ENCODE measurements at places on chromosomes 2 and 18.

- DNase-seq = no peak
These were observed 3.1 kb downstream of the KDSR start for GRCh38 chr18:63363951-63364350.

DNA sequence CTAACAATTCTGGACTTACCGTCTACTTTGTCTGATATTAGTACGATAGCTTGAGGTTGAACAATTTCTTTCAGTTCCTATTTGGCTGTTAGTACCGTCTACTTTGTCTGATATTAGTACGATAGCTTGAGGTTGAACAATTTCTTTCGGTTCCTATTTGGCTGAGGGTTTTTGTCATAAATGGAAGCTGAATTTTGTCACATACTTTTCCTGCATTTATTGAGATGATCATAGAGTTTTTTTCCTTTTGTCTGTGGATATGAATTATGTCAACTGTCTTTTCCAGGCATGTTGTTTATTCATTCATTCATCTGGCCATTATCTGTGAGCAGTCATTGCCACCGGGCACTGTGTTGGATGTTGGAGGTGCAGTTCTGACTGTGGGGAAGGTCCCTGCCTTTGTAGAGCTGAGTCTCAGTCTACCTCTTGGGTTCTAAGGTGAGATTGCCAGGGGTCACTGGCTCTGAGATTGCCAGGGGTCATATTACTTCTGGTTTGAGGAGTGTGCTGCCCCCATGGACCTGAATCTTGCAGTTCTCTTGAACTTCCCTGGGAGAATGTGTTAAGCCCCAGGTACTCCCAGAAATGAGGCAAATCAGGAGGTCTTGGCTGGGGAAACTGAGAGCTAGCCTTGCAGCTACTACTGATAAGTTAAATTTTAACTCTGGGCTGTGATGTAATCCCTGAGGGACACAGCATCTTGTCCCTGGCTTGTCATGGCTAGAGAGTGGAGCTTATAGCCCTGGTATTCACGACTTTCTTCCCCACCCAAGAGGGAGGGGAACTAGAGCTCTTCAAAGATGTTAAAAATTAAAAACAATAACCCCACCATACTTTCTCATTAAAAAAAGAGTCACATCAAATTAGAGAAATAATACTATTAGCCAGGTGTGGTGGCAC is 89.1 kb upstream of the MBOAT2 start:
- DNase-seq = no peak

GRCh38 chr18:13370995-13371625 is 152.6 kb downstream of the LDLRAD4 start:
- no peak for DNase-seq

- no peak for DNase-seq
These were observed 8.8 kb downstream of the IMMT start for GRCh38 chr2:86186431-86186830.

GRCh38 chr2:30691091-30691947 is 115.9 kb downstream of the CAPN13 start:
- no peak for DNase-seq

- DNase-seq = no peak
These were observed 899.9 kb downstream of the TRIB2 start for GRCh38 chr2:13616616-13617015.

DNA sequence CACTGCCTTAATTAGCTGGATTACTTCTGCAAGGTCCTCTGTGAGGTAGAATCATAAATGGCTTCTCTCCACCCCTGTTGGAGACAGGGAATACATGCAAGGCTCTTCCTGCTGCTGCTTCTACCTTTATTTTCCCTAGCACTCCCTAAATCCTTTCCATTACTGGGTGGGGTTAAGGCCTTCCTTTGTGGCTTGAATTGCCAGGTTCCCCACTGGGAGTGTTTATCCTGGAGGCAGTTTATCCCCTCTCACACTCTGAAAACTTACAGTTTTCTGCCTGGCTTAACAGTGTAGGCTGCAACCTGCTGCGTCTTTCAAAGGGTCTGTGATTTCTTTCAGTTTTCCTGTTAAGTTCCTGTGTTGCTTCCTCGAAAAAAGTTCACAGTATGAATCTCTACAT is 1062.3 kb upstream of the CRIM1 start:
- no peak for DNase-seq

DNA sequence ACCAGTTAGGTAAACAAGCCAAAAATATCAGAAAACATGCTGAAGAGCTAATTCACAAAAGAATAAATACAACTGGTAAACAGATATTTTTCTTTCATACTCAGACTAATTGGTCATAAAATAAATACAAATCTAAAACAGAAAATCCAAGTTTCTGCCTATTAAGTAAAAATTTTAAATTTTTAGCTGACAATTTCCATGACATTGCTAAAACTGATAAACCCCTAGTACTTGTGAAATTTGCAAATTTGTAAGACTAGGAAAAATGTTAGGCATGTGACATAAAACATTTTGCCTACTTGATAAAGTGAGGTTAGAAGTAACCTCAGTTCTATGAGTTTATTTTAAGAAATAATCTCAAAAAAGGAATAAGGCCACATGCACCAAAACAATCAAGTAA is 356.1 kb downstream of the LRATD1 start:
- DNase-seq = no peak

- DNase-seq = no peak
These were observed 1237.7 kb downstream of the LRP1B start for GRCh38 chr2:140892911-140893637.

- DNase-seq = no peak
These were observed 64.2 kb upstream of the PID1 start for GRCh38 chr2:229335330-229335729.

DNA sequence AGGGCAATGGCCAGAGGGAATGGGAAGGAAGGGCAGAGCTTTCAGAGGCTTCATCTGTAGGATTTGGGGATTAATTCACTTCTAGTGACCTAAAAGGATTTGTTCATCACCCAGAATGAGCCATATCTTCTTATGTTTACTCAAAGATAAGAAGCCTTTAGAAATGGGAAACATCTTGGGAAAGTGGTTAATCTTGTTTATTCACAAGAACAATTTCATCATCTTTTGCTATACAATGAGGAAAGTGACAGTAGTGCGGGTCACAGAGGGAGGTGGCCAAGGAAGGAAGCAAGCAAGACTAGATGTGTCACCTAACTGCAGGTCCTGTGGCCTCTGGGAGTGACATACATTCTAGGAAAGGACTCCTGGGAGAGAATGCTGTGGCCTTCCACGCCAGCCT is 140.4 kb upstream of the ALPP start:
- no peak for DNase-seq

- no peak for DNase-seq
These were observed 807.4 kb upstream of the CRIM1 start for GRCh38 chr2:35548171-35548570.

DNA sequence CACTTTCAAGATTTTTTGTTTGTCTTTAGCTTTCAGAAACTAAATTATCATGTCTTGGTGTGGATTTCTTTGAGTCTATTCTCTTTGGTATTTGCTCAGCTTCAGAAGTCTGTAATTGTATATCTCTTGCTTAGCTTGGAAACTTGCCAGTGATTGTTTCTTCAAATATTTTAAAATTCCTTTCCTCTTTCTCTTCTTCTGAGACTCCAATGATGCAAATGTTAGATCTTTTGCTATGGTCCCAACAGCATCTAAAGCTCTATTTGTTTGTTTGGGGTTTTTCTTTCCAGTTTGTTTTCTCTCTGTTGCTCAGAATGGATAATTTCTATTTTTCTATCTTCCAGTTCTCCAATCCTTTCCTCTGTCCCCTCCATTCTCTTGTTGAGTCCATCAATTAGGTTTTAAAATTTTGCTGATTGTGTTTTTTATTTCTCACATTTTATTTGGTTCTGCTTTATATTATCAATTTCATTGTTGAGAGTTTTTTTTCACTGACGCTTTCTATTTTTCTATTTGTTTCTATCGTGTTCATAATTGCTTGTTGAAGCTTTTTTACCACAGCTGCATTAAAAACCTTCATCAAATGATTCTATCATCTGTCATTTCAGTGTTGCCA is 81.5 kb upstream of the DAPL1 start:
- DNase-seq = no peak

DNA sequence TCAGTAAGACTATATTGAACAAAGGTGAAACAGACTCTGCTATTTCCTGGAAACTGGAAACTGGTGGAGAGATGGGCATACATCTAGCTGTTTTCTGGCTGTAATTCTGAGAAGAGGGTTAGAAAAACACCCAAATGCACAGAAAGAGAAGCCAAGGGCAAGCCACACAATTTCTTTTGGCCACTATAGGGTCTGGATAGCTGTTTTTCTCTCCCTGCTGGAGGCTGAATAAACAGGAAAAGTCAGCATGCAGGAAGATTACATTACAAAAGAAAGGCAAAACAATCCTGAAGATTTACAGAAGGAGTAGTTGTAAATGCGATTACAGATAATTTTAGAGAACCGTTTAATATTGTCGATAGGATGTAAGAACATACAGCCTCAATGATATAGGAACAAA is 186.2 kb upstream of the REG3G start:
- no peak for DNase-seq

DNA sequence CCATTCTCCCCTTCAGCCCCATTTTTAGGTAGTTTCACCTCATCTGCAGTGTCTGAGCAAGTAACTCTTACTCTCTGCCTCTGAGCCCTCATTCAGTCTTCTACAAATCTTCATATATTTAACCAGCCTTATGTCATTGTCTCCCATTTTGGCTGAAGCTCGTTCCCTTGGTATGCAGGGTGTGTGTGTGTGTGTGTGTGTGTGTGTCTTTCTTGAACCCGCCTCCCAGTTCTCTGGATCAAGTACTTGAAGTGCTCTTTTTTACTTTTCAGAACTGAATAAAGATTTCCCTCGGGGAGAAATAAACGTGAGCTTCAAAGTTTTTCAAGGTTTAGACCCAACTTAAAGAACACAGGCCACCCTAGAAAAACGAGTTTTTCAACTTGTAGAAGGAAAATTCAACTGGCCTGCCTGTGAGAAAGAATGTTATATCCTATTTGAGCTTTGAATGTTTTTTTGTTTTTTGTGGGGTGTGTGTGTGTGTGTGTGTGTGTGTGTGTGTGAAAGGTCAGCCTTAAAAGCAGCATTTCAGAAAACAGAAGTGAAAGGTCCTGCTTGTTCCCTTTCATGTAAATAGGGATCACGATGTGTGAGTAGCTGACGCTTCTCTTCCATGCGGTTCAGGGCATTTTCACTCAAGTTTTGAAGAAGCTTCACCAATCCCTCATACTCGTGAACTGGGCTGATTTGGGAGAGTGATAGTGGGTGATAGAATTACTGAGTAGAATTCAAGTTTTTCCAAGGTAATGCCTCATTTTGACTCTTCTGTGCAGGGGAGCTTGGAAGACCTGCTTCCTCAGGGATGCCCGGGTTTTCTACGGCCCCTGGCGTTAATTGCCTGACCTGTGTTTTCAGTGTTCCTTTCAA is 50.6 kb upstream of the EML6 start:
- no peak for DNase-seq

DNA sequence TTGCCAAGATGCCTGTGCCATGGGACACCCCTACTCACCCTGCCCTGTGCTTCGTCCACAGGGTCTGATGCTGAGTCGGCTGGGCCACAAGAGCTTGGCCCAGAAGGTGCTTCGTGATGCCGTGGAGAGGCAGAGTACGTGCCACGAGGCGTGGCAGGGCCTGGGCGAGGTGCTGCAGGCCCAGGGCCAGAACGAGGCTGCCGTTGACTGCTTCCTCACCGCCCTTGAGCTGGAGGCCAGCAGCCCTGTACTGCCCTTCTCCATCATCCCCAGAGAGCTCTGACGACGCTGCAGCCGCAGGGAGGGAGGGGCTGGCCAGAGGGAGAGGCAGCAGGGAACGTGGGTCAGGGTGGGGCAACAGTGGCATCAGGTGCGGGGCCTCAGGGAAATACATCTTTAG is 81.5 kb downstream of the STPG4 start:
- no peak for DNase-seq

GRCh38 chr2:168244318-168244717 is 3.1 kb downstream of the STK39 start:
- peak; percentile 21 for DNase-seq

DNA sequence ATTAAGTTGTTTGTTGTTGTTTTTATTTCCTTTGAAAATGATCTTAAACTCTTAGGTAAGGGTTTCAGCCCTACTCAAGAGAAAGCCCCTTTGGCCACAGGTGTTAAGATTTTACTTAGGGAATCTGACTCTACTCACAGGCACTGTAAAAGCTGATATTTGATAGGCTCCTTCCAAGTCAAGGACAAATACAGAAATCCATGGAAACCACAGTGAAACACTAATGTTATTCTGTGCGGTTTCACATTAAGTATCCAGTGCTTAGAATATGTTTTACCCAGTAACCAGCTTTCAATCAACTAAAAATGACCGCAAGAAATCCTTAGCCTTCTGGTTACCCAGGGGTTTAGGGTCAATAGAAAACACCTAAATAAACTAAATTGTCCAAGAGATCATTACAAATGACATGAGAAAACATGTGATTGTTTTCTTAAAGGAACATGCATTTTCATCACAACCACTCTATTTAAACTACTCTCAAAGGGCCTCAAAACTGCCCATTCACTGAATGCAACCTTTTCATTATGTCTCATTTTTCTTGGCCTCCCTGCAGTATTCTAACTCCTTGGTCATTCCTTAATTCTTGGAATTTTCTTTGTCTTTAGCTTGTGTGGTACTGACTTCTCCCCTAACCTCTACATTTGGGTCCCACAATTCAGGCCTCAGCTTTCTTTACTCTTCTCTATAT is 56.0 kb downstream of the CDH2 start:
- no peak for DNase-seq

- no peak for DNase-seq
These were observed 2.2 kb upstream of the SERPINB12 start for GRCh38 chr18:63539904-63540510.

GRCh38 chr2:158378926-158379325 is 77.6 kb downstream of the CCDC148 start:
- DNase-seq = no peak

- peak; percentile 45 for DNase-seq
These were observed 99.1 kb downstream of the ALPK2 start for GRCh38 chr18:58529714-58530354.

GRCh38 chr2:232872826-232873225 is 2.8 kb downstream of the SNORC start:
- DNase-seq = no peak

DNA sequence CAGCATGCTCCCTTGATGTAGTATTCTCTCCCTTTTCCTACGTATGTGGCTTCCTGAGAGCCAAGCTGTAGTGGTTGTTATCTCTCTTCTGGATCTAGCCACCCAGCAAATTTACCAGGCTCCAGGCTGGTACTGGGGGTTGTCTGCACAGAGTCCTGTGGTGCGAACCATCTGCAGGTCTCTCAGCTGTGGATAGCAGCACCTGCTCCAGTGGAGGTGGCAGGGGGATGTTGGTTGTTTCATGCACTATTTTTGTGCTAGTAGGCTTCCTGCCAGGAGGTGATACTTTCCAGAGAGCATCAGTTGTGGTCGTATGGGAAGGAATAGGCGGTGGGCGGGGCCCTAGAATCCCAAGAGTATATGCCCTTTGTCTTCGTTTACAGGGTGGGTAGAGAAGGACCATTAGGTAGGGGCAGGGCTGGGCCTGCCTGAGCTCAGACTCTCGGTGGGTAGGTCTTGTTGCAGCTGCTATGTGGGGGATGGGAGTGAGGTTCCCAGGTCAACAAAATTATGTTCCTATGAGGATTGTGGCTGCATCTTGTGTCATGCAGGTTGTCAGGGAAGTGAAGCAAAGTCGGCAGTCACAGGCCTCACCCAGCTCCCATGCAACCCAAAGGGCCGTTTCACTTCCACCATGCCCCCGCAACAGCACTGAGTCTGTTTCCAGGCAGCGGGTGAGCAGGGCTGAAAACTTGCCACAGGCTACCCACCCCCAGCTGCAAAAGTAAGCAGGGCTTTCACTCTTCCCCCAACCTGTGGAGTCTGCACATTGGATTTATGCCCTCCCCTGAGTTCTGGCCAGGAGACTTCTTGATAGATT is 1139.5 kb downstream of the BCL11A start:
- DNase-seq = no peak

GRCh38 chr2:68879296-68879695 is 8.1 kb upstream of the BMP10 start:
- DNase-seq = no peak
